NCI-H187 (cell line): ENCODE measurements at places on chromosomes 7 and 10.

DNA sequence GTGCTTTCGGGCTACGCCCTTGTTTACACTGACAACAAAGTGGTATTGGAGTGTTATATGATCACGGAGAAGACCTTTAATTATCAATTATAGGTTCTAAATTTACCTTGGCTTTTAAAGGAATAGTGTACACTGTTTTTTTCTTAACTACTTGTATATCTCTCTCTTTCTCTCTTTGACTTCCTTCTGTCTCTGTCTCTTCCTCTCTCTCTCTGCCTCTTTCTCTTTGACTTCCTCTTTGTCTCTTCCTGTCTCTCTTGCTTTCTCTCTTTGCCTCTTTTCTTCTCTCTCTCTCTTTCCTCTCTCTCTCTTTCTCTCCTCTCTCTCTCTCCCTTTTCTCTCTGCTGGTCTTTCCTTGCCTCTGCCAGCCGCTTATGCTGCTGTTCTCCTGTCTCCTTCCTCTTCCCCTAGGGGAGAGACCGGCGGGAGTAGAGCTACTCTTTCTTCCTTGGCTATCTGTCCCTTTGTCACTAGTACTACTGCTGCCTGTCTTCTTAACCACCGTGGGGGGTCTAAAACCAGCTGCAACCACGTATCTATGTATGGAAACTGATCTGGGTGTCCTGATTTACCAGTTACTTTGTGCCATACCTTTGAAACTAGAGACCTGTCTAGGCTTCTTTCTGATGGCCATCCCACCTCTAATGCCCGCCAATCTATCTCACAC, 36.9 kb upstream of the GSDME start:
- DNase-seq: no peak

DNA sequence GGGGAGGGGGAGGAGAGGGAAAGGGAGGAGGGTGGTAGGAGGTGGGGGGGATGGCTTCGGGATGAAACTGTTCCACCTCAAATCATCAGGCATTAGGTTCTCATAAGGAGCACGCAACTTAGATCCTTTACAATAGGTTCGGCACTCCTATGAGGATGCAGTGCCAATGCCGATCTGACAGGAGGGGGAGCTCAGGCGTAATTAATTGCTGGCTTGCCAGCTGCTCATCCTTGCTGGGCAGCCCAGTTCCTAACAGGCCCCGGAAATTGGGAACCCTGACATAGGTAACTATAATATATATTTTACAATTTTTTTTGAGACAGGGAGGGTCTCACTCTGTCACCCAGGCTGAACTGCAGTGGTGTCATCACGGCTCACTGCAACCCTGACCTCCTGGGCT, 118.8 kb upstream of the SFMBT2 start:
- no peak for DNase-seq

GRCh38 chr10:121514141-121514865, 83.9 kb downstream of the FGFR2 start:
- no peak for DNase-seq

- no peak for DNase-seq
These were observed 18.0 kb upstream of the ARID5B start for GRCh38 chr10:61883371-61884025.

DNA sequence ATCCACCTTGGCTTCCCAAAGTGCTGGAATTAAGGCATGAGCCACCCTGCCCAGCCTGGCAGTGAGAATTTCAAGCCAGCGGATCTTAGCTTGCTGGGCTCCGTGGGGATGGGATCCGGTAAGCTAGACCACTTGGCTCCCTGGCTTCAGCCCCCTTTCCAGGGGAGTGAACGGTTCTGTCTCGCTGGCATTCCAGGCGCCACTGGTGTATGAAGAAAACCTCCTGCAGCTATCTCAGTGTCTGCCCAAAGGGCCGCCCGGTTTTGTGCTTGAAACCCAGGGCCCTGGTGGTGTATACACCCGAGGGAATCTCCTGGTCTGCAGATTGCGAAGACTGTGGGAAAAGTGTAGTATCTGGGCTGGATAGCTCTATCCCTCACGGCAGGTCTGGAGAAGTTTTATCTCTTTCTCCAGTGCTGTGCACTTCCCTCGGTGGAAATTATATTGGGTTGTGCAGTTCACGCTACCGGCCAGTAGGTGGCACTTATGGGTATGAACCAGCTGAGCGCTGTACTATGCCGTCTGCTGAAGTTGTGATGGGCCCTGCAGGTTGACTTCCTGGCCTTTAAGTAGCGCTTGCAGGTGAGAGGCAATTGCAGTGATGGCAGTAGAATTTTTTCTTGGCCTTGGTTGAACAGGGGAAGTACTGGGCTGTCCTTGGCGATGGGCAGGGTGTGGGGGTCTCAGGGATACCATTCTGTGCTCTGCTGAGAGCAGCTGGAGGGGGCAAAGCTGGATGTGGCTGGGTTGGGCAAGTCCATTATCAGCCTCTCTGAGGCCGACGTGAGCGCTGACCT, 138.0 kb upstream of the MTPN start:
- peak; percentile 19 for DNase-seq

DNA sequence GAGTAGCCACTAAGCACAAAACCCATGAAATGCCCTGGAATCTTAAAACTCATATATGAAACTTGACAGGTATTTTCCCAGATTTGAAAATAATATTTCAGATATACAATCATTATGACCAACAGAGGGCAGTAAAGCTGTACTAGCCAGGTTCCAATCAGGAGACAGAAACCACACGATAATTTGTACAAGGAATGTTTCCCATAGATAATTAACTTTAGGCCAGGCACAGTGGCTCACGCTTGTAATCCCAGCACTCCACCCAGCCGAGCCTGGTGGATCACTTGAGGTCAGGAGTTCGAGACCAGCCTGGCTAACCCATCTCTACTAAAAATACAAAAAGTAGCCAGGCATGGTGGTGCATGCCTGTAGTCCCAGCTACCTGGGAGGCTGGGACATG, 31.0 kb upstream of the NUB1 start:
- no peak for DNase-seq

DNA sequence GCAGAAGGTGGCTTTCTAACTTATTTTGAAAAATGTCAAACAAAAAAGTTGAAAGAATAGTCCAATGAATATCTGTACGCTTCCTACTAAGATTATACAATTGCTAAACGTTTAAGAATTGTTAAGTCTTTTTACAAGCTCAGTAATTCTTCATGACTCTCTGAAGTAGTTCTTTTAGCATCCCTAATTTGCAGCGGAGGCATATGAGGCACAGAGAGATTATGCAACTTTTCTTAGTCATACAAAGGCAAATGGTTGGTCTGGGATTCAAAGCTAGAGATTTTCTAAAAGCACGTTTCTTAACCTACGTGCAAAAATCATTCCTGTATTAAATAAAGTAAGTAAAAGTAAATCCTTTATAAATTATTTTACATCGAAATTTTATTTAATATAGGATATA, 254.2 kb downstream of the MAGI2 start:
- no peak for DNase-seq
